ENCODE measurements at places on chromosomes 16 and 17. TPM values are rescaled to one million over a fixed set of nuclear protein-coding genes. Genes with fewer than 3 reads are reported as not detected.

CDRT15 gene
- total RNA-seq: not detected

C16orf92 gene
- total RNA-seq: not detected

DNAAF8 gene
- 0.25 TPM for total RNA-seq

ANKRD40 gene
- 50.3 TPM for total RNA-seq

KRT25 gene
- not detected for total RNA-seq

RPUSD1 gene
- 40.6 TPM for total RNA-seq

TM4SF5 gene
- not detected for total RNA-seq

SIAH1 gene
- total RNA-seq: 13.1 TPM

CDH15 gene
- total RNA-seq: not detected

ZNF500 gene
- 12.0 TPM for total RNA-seq

HAP1 gene
- total RNA-seq: 0.10 TPM

CEP295NL gene
- total RNA-seq: not detected

NXPH3 gene
- total RNA-seq: 0.17 TPM

ARHGDIG gene
- not detected for total RNA-seq

BAIAP3 gene
- total RNA-seq: 0.31 TPM

MILR1 gene
- total RNA-seq: 1.2 TPM

PPP1R27 gene
- not detected for total RNA-seq

RFWD3 gene
- total RNA-seq: 114 TPM

NPIPA5 gene
- 14.3 TPM for total RNA-seq

ELP5 gene
- 110 TPM for total RNA-seq

EVPLL gene
- total RNA-seq: not detected

GCGR gene
- not detected for total RNA-seq

CACNG5 gene
- not detected for total RNA-seq

SLC6A4 gene
- total RNA-seq: 0.04 TPM

MT1H gene
- total RNA-seq: 1.1 TPM

FBXW10 gene
- total RNA-seq: not detected

CDH8 gene
- total RNA-seq: not detected

ITGB4 gene
- total RNA-seq: 1.9 TPM

SKAP1 gene
- 52.8 TPM for total RNA-seq

MSLN gene
- not detected for total RNA-seq

C17orf50 gene
- total RNA-seq: not detected

TBC1D3C gene
- total RNA-seq: 1.1 TPM

ZNF594 gene
- 11.9 TPM for total RNA-seq
